ENCODE measurements at places on chromosomes 3 and 15. TPM values are rescaled to one million over a fixed set of nuclear protein-coding genes. Genes with fewer than 3 reads are reported as not detected.

DNA sequence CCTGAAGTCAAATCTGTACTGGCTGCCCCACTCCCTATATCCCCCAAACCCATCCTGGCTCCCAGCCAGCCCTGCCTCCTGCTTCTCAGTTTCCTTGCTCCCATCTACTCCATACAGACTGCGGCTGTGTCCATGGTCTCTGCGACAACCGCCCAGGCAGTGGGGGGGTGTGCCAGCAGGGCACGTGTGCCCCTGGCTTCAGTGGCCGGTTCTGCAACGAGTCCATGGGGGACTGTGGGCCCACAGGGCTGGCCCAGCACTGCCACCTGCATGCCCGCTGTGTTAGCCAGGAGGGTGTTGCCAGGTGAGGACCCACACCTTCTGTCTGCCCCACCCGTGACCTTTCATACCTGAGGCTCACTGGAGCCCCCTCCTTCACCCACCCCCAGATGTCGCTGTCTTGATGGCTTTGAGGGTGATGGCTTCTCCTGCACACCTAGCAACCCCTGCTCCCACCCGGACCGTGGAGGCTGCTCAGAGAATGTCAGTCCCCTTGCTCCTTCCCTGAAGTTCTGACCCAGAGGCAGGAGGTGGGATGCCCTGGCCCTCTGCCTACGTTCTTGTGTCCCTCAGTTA lies 14.7 kb downstream of the STAB1 start:
- no peak for DNase-seq

The RTP4 gene
- polyA plus RNA-seq: 0.40 TPM

The HYAL1 gene
- 2.2 TPM for polyA plus RNA-seq

DNA sequence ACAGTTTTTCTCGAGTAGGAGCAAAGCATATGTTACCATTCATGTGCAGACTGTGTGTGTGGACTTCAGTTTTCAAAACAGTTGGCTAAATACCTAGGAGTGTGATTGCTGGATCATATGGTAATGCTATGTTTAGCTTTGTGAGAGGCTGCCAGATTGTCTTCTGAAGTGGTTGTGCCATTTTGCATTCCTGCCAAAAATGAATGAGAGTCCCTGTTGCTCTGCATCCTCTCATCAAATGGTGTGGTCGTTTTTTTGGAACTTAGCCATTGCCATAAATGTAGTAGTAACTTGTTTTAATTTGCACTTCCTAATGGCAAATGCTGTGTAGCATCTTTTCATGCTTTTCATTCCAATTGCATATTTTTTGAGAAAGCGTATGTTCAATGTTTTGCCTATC lies 77.2 kb upstream of the NDN start:
- no peak for DNase-seq

The CCK gene
- not detected for polyA plus RNA-seq

The CCDC13 gene
- polyA plus RNA-seq: 2.9 TPM

The SLC22A14 gene
- 0.11 TPM for polyA plus RNA-seq

The EEFSEC gene
- 18.4 TPM for polyA plus RNA-seq

DNA sequence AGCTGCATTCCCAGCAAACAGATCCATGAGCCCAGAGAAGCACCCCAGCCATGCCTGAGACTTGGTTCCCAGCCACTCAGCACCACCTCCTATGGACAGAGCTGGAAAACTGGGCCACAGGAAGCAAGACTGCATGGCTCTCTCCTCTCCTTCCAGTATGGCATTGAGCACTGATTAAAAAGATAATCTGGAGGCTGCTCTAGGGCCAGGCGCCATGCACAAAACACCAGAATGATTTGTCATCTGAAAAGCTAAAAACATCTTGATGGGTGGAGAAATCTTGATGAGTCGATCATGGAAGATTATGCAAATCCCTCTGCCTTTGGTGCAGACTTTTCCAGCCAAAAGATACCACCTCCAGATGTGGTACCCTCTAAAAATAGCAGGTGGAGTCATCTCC lies 62.7 kb upstream of the MRPS22 start:
- DNase-seq: no peak

The WDR72 gene
- 3.6 TPM for polyA plus RNA-seq

The TXNRD3 gene
- 20.4 TPM for polyA plus RNA-seq

DNA sequence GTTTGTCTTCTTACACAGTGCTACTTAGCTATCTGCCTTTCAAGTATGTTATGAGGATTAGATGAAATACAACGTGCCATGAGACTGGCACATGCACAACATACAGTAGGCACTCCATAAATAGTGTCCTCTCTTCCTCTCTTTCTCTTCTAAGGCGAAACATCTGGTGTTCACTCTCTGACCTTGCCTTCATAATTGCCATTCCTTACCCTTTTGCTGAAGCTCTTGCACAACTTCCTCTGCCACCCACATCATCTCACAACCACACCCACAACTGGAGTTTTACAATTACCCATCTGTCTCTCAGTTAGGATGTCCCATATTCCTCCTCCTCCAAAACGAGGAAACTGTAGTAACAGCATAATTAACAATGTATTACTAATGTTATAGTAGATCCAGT lies 26.4 kb upstream of the ACP3 start:
- no peak for DNase-seq

GRCh38 chr3:161409069-161409468 lies 37.8 kb upstream of the SPTSSB start:
- no peak for DNase-seq

The GTPBP8 gene
- polyA plus RNA-seq: 26.3 TPM

GRCh38 chr15:31365032-31365654 lies 38.5 kb downstream of the KLF13 start:
- no peak for DNase-seq

- no peak for DNase-seq
Observed at GRCh38 chr3:23455084-23455483, 252.0 kb downstream of the UBE2E2 start.

GRCh38 chr15:78076231-78077052 lies 1.1 kb downstream of the TBC1D2B start:
- DNase-seq: no peak

The MAGEL2 gene
- polyA plus RNA-seq: 6.0 TPM

- no peak for DNase-seq
Observed at GRCh38 chr3:46701181-46701939, at the start of gene TMIE. TMIE (plus strand) TSS chr3:46701392; CDS start chr3:46701488, 96 bp downstream.

DNA sequence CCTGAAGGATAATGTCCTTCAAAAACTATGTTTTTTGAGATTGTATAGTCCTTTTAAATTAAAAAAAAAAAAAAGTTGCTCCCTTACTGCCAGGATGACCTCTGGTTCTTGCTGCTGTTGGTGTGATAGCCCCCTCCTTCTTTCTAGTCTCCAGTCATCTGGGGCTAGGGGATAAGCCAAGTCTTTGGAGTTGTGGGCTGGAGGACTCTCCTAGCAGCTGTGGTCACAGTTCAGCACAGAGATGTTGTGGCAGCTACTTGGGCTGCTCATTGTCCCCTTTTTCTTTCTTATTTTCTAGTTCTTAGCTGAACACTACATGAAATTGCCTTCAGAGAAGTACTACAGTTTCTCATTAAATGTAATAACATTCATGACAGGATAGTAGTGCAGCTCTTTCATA lies 39.2 kb upstream of the APH1B start:
- no peak for DNase-seq

The CELF6 gene
- 3.5 TPM for polyA plus RNA-seq

The PIK3CB gene
- polyA plus RNA-seq: 11.0 TPM

- DNase-seq: no peak
Observed at GRCh38 chr3:75506603-75507002, 157.5 kb upstream of the FRG2C start.

The ZBTB20 gene
- 3.5 TPM for polyA plus RNA-seq

DNA sequence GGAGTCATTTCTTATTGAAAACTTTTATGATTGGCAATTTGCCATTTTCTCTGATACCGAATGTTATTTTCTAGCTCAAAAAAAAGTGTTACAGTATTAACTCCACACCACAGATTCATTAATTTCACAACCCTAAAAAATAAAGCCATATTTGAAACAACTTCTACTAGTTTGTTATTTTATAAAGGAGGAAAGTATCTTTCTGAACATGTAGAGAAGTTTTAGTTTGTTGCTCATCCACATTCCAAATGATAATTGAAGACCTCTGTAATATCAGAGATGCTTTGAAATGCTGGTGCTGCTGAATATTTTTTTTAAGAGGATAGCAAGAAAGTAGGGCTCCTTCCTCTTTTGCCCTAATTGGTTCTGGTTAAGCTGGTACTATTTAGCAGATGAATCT lies 1.9 kb downstream of the VGLL3 start:
- DNase-seq: no peak

The MESP2 gene
- polyA plus RNA-seq: not detected

Measured in right lung (tissue), 10 donors.